ENCODE measurements at places on chromosomes 4 and X. TPM values are rescaled to one million over a fixed set of nuclear protein-coding genes. Genes with fewer than 3 reads are reported as not detected.

Gene AADAT
- 0.93 TPM for total RNA-seq

Gene TMSB4X
- 5,294 TPM for total RNA-seq

Gene NDUFC1
- 56.6 TPM for total RNA-seq

Gene TLL1
- total RNA-seq = 15.2 TPM

Gene PNCK
- total RNA-seq = not detected

Gene DNAJB14
- 65.0 TPM for total RNA-seq

Gene SSX2
- total RNA-seq = not detected

Gene GPRASP1
- total RNA-seq = 1.9 TPM

Gene PCDH18
- total RNA-seq = 0.27 TPM

Gene RPS6KA6
- total RNA-seq = 0.40 TPM

Gene FGFR3
- total RNA-seq = 0.29 TPM

Gene EGFL6
- not detected for total RNA-seq

Gene USP17L25
- total RNA-seq = not detected

Gene CENPVL1
- total RNA-seq = not detected

Gene LRAT
- total RNA-seq = not detected

Gene EDA2R
- total RNA-seq = 9.9 TPM

Gene XG
- total RNA-seq = 0.80 TPM

Gene NEUROG2
- not detected for total RNA-seq

Gene HOPX
- total RNA-seq = 19.6 TPM

Gene LGI2
- under 0.01 TPM for total RNA-seq

Gene MTMR1
- total RNA-seq = 28.9 TPM

Data from thoracic aorta endothelial cell (primary cell).